ENCODE measurements at places on chromosomes 4 and X.

GRCh38 chr4:29536745-29537144 is 1183.4 kb upstream of the PCDH7 start:
- DNase-seq: no peak

DNA sequence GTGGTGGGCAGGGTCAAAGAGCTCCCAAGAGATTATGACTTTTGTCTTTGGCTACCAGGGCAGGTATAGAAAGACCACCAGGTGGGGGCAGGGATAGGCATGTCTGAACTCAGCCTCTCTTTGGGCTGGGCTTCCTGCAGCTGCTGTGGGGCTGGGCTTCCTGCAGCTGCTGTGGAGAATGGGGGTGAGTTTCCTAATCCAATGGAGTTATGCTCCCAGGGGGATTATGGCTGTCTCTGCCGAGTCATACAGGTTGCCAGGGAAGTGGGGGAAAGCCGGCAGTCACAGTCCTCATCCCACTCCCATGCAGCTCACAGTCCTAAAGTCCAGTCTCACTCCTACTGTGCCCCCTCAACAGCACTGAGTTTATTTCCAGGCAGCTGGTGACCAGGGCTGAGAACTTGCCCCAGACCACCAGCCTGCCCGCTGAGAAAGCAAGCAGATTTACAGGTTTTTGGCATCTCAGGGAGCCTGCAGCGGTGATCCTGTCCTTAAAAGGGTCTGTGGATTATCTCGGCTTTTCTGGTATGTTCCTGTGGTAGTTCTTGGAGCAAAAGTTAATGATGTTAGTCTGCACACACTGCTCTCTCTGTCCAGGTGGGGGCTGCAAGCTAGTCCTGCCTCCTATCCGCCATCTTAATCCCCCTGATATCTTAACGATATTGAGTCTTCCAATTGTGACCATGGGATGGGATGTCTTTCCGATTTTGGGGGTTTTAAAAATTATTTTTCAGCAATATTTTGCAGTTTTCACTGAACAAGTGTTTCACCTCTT is 133.4 kb downstream of the RTL9 start:
- no peak for DNase-seq

GRCh38 chr4:178215763-178216162 is 773.5 kb upstream of the AGA start:
- DNase-seq: no peak

DNA sequence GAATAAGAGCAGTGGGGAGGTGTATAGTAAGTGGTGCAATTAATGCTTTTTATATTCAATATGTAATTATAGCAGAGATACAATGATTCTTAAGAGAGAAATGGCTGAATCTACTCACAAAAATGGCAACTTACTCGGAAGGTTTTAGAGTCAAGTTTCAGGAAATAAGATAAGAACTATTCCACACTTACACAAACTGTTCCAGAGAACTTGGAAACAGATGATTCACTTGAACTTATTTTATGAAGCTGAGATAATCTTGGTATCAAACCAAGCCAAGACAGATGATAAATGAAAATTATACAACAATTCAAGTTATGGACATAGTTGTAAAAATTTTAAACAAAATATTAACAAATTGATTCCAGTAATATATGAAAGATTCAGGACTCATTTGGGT is 311.3 kb upstream of the HS3ST1 start:
- DNase-seq: no peak

DNA sequence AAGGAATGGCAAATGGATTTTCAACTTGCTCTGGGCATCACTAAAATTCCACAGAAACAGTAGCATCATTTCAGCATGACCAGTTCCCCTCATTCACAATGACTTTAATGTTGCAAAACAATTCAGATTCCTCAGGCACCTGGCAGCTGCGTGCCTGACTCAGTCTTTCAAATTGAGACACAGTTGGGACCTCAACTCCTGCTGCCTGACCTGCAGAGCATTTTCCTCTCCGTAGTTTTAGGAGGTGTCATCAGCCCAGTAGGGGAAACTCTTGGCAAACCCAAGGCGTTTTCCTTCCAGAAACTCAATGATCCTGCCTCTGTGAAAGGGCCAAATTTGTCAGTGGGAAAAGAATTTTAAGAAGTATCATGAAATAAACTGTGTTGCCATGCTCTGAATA is 388.9 kb downstream of the SPRY1 start:
- peak; percentile 82 for DNase-seq

GRCh38 chrX:43446752-43447151 is 209.3 kb upstream of the MAOA start:
- DNase-seq: no peak

DNA sequence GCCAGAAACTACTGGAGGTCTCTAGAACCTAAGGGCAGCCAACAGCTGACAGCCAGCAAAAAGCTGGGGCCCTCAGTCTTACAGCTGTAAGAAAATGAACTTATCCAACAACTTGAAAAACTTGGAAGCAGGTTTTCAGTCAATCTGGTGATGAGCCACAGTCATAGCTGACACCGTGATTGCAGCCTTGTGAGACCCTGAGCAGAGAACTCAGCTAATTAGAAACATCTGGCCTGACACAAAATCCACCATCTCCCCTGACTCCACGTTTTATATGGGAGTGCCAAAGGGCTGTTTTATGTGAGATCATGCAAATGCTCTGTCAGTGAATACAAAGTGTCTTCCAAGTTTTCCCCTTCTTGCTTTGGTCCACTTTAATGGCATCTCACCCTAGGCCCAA is 198.8 kb upstream of the DCAF8L1 start:
- no peak for DNase-seq

- DNase-seq: no peak
These were observed 86.8 kb upstream of the ETNPPL start for GRCh38 chr4:108849611-108850168.

GRCh38 chr4:102404431-102404969 is 59.2 kb upstream of the SLC39A8 start:
- no peak for DNase-seq

DNA sequence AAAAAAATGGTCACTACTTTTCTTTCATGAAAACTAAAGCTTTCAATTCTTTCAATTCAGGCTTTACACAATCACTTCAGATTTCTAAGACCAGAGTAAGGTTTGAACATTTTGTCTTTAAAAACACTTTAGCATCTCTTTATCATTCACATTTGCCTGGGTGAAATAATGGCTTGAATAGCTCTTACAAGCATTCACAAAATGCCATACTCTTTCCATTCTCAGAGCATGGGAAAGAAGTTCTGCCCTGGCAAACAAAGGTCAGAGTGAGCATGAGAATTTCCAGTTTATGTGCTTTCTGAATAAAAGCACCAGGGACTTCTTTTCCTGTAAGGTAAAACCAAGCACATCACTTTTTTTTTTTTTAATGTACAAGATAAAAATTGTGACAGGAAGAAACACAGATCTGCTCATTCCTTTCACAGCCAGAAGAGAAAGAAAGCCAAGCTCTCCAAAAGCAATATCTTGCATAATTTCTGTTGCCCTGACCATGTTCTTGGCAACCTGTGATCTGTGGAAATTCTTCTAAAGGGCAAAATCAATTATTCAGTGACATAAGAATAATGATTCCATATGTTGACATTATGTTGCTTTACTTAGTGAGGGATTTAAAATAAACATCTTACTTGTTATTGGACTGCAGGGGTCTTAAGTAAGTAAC is 64.8 kb downstream of the CD40LG start:
- peak; percentile 25 for DNase-seq

DNA sequence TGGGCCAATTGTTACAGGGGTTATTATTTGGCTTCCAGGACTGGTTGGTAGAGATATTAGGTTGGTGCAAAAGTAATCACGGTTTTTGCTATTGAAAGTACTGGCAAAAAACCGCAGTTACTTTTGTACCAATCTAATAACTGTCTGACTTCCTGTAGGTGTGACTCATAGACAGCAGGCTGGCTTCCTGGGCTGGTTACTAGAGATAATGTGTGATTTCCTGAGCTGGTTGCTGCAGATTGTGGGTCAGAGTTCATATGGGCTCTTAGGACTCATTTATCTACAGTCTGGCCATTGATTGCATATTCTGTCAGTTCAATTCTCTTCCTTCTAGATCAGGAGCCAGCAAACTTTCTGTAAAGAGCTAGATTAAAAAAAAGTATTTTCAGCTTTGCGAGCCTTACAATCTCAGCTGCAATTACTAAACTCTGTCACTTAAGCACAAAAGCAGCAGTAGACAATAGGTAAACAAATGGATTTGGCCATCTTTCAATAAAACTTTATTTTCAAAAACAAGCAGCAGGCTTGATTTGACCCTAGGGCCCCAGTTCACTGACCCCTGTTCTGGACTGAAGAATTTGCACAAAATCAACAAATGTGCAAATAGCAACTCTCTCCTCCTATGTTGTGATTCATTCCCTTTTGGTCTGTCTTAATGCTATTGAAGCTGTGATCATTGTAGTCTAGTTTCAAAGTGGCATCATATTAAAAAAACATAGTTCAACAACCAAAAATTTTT is 50.8 kb upstream of the BOD1L1 start:
- DNase-seq: peak; percentile 29

DNA sequence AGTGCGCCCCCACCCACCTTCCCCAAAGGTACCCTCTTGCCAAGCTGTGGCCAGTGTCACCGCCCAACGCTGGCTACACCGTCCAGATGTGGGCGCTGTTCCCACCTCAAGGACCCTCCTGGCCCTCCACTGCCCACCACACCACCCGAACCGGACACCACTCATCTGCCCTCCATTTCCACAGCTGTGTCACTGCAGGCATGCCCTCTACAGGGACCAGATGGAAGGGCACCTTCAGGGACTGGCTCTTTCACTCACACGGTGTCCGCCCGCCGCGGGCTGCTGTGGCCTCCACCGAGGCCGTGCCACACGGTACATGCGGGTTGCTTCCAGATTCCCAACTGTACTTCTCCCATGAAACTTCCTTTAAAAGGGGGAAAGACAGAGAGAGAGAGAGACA is 87.7 kb downstream of the FAM53A start:
- no peak for DNase-seq

DNA sequence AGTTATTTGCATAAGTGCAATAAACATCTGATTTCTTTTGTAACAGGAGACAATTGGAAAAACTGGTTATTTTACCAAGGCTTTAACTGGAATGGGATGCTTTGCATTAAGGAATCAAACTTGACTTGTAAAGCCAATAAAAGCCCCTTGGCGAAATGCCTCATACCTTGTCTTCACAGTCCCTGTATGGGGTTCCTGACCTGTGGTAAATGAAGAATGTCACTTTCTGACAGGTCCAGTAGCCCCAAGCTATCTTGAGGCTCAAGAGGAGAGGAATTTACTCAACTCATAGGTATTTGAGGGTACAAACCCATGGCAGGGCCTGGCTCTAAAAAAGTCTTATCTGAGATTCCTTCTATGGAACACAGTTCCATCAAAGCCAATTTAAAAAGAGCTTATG is 78.0 kb downstream of the ACOX3 start:
- no peak for DNase-seq

Data from cardiac muscle cell (in vitro differentiated cells and primary cell).